ENCODE measurements at places on chromosomes 5 and 9.

- DNase-seq = no peak
Measured at GRCh38 chr5:89628876-89629635, 746.1 kb upstream of the MEF2C start.

DNA sequence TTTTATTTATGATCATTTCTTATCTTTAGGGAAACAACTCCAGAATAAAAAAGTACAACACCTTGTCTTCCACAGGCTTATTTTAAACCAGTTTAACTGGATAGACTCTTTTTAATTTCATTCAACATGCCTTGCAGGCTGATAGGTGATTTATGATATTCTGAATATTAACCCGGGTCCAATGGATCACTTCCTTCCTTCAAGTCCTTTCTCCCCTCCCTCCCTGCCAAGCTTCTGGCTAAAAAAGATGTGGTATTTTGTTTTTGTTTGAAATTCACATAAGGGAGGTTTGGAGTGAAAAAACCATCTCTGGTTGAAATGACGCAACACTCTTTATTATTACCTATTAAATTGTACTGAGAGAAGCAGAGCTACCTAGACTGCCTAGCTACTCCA lies 265.3 kb downstream of the MLLT3 start:
- DNase-seq = no peak

GRCh38 chr5:140561753-140562523 lies 2.5 kb downstream of the APBB3 start:
- no peak for DNase-seq

- no peak for DNase-seq
Measured at GRCh38 chr5:143985832-143986515, 174.0 kb downstream of the HMHB1 start.

GRCh38 chr5:140700177-140701144 lies at the start of gene ZMAT2:
Gene ZMAT2 (plus strand): TSS chr5:140700447. CDS start chr5:140700461, 14 bp downstream.
- DNase-seq = peak; percentile 70

GRCh38 chr9:76351006-76351405 lies 43.2 kb downstream of the RFK start:
- DNase-seq = no peak

DNA sequence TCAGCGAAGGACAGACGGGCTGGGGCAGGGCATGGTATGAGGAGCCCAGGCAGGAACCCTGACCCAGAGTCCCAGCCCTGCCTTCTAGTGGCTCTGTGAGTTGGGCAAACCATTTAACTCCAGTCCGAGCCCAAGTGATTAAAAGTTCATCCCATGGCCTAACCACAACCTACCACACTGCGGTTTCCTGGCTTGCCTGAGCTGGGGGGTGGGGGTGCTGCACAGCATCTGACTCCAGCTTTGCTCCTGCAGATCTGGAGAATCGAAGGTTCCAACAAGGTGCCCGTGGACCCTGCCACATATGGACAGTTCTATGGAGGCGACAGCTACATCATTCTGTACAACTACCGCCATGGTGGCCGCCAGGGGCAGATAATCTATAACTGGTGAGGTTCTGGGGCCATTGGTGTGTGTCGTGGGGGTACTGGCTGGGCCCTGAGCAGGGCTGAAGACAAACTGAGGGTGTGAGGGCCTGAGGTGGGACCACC lies 49.0 kb downstream of the STOM start:
- DNase-seq = no peak

DNA sequence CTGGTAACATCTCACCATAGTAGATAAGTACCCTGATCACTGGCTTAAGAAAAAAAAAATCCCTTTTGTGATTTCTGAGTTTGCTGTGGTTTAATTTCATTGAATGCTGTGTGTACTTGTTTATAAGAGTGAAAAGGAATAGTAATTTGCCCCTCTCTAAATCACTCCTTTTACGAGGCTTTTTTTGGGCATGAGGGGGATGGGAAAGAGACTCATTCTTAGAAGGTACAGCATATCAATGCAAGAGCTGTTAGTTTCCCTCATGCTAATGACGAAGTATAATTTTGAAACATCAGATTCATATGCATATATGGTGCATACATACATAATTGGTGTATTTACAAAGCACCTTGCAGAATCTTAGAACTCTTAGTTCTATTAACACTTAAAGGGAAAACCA lies 2.4 kb upstream of the SLC44A1 start:
- no peak for DNase-seq

- DNase-seq = no peak
Measured at GRCh38 chr5:56812110-56812509, 3.2 kb upstream of the MAP3K1 start.

DNA sequence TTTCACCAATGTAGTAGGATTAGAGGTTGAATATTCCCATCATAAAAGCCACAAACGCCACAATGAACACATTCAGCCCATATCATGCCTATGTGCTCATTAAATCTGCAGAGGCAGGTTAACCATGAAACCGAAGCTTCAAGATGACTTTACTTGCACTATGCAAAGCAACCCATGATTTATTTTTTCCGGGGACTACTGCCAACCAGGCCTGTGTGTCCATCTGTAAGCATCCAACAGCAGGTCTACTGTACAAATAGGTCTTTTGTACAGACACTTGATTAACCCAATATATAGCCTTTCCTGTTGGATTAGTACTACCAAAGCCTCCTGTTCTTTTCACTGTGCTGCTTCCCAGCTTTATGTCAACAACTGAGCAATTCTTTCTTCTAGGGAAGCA lies 104.9 kb upstream of the CDH10 start:
- DNase-seq = no peak
